ENCODE measurements at places on chromosomes 7 and 10.

DNA sequence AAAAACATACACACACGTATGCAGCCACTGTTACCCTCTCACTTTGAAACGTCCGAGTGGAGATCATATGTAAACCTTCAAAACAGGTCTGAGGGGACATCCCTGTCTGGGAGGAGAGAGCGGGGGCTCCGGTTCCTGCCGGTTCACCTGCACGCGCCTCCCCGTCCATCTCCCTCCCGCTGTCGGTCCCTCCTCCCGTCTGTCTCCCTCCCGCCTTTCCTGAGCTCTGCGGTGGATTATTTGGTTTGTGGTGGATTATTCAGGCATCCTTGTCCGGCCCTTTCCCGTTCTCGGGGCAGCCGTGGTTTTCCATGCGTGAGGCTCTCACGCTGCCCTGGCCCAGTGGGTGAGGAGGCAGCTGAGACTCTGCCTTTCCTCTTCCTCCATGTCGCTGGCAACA lies 59.8 kb downstream of the NKX6-2 start:
- no peaks in the 10 kb centered on the region for H3K27me3 ChIP-seq
- H3K4me3 ChIP-seq: no peak overlapping the region
- H3K4me1 ChIP-seq: no peaks in the 10 kb centered on the region
- H3K27ac ChIP-seq: no peak overlapping the region
- H3K36me3 ChIP-seq: no peaks in the 10 kb centered on the region

GRCh38 chr10:46542567-46543465 lies 13.6 kb downstream of the GPRIN2 start:
- H3K36me3 ChIP-seq: no peaks in the 10 kb centered on the region
- H3K4me3 ChIP-seq: no peak overlapping the region
- DNase-seq: no peak
- H3K27me3 ChIP-seq: no peaks in the 10 kb centered on the region
- no peak overlapping the region for H3K27ac ChIP-seq

DNA sequence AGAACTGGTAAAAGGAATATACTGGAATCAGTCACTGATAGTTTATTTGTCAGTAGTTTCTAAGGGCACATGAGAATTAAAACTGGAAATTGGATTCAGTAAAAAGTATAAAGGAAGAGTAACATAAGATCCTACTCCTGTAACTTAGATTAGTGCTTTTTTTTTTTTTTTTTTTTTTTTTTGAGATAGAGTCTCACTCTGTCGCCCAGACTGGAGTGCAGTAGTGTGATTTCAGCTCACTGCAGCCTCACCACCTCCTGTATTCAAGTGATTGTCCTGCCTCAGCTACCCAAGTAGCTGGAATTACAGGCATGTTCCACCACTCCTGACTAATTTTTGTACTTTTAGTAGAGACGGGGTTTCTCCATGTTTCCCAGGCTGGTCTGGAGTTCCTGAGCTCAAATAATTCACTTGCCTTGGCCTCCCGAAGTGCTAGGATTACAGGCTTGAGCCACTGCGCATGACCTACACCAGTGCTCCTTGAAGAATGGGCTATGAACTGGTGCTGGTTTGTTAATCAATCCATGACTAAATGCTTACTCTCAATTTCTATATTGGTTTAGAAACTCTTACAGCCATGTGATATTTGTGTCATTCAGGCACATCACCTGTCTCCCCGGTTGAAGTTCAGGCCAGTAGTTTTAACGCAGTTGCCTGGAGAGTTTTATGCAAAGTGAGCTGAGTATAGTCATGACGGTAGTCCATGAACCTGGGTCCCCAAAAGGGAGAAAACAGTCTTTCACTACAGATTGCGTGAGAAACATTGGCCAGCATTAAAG lies 65.0 kb downstream of the ZEB1 start:
- no peak overlapping the region for H3K4me3 ChIP-seq
- no peaks in the 10 kb centered on the region for H3K36me3 ChIP-seq
- no peak overlapping the region for H3K27ac ChIP-seq
- H3K4me1 ChIP-seq: peaks cover 10% of the 10 kb centered on the region

GRCh38 chr7:8389593-8390261 lies 43.7 kb upstream of the NXPH1 start:
- peaks cover 27% of the 10 kb centered on the region for H3K4me1 ChIP-seq
- no peaks in the 10 kb centered on the region for H3K36me3 ChIP-seq
- DNase-seq: peak; percentile 93
- no peaks in the 10 kb centered on the region for H3K27me3 ChIP-seq
- peak overlapping the region; percentile 24 for H3K27ac ChIP-seq

- no peak for DNase-seq
- no peak overlapping the region for H3K27ac ChIP-seq
- H3K4me3 ChIP-seq: no peak overlapping the region
- no peaks in the 10 kb centered on the region for H3K27me3 ChIP-seq
Observed at GRCh38 chr10:59649606-59650346, 59.9 kb downstream of the SLC16A9 start.

DNA sequence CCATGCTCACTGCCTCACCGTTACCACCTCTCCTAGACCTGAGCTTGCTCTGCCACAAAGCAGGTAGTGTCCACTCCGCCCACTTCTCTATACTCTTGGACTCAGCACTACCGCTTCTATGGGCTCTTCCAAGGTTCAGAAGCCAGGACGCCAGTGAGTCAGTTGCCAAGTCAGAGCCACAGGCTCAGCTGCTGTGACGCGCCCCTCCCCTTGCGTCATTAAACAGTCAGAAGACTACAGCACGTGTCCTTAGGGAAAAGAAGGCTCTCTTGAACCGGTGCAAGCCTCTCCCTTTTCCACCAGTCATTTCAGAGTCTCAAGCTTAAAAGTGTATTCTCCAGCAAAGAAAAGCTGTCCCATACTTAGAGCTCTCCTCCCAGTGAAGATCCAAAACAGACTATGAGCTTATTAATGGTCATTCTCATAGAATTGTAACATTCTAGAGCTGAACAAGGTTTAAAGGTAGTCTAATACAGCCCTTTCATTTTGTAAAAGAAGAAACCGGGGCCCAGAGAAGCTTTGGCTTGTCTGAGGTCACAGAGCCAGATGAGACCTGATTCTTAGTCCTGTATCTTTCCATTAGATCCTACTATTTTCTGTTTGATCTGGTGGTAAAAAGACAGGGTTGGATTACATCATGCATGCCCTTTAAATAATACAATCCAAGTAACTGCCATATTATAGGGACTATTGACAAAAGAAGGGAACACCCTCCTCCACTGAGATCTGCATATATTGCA lies 40.9 kb upstream of the MET start:
- H3K4me1 ChIP-seq: no peaks in the 10 kb centered on the region
- H3K36me3 ChIP-seq: no peaks in the 10 kb centered on the region
- H3K27ac ChIP-seq: no peak overlapping the region

DNA sequence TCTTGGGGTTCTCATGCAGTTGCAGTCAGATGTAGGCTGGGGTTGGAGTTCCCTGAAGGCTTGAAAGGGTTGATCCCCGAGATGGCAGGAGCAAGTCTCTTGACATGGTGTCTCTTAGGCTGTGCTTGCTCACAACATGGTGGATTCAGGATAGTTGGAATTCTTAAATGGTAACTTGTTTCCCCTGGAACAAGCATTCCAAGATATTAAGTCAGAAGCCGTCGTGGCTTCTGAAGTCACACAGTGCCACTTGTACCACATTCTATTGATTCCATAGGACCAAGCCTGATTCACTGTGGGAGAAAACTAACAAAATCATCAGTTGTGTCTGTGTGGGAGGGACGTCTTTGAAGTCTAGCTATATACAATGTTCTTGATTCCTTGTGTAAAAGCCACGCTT lies 3.5 kb upstream of the SLC35B4 start:
- no peaks in the 10 kb centered on the region for H3K36me3 ChIP-seq
- DNase-seq: no peak
- no peak overlapping the region for H3K27ac ChIP-seq
- H3K4me1 ChIP-seq: peaks cover 8% of the 10 kb centered on the region
- H3K4me3 ChIP-seq: no peak overlapping the region
